ENCODE measurements at places on chromosomes 11 and 22.

- peak; percentile 39 for DNase-seq
These were observed 23.9 kb downstream of the MYO7A start for GRCh38 chr11:77151804-77152509.

DNA sequence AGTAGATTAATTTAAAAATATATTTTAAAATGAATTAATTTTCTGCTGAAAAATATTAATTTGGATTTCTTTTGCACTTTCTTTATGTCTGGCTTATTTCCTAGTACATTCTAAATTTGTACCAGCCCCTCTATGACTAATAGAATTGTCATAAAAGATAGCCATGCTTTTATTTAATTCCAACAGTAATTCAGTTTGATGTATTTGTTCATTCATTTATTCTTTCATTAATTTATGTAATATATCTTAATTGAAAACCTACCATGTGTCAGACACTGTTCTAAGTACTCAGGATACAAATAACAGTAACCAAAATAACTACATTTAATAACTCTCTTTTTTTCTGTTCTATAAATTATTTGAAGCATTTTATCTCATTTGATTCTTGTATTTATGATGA lies 264.0 kb upstream of the CCDC179 start:
- no peak for DNase-seq

- DNase-seq, result no peak
These were observed 28.6 kb upstream of the MUC5AC start for GRCh38 chr11:1129143-1129610.

GRCh38 chr11:6895010-6895409 lies 2.7 kb upstream of the OR2D2 start:
- DNase-seq, result no peak

DNA sequence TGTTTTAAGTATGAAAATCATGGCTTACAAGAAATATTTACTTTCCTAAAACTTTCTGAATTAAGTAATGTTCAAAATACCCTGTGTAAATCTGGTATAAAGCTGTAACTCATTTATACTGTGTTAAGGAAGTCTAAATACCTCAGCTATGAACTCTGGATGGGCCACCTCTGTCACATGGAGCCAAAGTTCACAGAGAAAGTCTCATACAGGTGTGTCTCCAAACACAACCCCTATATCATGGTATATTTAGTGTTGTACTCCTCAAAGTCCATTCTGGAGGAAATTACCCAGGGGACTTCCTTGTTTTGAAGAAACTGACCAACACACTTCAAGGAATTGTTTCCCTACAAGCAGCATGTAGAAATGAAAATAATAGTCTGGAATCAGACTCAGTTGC lies 909.2 kb upstream of the TENM4 start:
- no peak for DNase-seq

DNA sequence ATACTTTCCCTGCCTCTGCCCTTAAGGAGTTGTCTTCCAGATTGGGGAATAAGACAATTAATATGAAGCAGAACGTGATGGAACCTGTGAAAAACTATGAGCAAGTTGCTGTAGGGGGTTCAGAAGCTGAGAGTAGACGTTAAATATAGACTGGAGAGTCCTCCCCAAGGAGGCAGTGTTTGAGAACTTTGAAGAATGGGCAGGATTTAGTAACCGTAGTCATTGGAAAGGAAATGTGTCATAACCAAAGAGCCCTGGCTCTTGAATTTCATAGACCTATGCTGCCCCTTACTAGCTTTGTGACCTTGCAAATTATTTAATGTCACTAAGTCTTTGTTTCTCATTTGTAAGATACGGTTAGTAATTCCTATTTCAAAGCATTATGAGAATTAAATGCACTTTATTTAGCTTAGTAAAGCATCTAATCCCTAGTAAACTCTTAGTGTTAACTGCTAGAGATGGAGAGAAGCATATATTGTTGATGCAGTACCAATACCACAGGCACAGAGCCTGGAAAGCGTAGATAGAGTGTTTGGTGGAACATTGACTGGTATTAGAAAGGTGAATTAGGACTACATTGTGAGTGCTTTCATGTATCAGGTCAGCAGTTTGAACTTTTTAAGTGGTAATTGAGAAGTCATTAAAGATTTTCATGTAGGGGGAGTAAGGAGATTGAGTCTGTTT lies 54.1 kb downstream of the MCAM start:
- no peak for DNase-seq
